ENCODE measurements at places on chromosomes 13 and 19.

DNA sequence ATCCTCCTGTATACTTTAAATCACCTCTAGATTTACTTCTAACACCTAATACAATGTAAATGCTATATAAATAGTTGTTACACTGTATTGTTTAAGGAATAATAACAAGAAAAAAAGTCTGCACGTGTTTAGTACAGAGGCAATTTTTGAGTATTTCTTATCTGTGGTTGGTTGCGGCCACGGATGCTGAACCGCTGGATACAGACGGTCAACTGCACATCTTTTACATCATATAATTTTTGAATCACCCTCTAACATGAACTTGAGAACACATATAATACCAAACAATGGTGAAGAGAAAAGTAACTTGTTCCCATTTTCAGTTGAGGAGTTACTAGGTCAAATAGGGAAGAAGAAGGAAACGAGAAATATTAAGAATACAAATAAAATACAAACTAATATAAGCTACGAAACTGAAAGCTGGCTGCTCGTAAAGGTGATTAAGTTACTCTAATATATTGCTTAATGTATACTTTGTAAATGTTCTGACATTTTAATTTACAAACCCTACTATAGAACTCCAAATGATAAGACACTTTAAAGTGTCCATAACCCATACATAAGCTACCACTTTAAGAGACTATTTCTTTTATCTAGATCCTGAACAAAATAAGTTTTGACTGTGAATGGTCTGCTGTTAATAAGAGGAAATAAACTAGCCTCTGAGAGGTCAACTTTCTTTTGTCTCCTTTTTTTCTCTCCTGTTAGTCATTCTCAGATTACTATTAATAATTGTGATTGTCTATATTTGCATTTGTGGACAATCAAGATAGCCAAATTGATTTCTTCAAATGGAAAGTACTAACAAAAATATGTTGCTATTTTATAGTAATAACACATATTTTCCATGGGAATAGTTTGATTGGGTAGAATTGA lies 457.4 kb downstream of the DIAPH3 start:
- no peak for DNase-seq

DNA sequence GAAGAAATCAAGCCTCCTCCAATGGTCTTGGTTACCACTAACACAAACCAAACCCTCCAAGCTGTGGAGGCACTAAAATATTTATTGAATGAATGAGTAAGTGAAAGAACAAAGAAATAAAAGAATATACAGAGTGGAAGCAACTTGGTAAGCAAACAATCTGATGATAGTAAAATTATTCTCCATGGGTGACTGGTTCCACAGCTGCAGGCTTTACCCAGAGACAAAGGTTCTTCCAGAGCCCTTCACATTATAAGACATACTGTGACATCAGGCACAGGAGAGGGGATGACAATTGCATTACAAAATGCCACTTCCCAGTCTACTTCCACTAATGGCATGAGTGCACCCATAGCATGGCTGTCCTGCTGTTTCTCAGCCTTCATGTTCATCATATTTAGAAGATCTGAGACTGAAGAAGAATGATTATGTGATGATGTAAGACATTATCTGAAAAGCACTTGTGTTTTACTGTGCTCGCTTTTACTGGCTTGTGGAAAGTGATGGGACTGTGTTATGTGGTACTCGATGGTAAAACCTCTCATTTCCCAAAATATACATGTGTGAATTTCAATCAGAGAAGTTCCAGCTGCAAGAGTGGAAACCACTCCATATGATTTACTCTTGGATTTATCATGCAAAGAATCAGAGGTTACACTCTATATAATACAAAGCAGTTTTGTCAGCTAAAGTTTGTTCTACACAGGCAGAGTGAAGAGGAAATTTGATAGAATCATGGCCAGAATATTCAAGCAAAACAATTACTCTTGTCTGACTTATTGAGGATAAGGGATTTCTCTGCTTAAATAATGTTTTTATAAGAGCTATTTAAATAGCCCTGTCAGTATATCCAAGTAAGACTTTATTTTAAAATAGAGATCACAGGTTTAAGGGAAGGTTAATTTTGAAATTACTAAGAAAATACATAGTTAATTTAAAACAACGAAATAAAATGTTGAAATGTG lies 220.2 kb upstream of the NBEA start:
- no peak for DNase-seq

DNA sequence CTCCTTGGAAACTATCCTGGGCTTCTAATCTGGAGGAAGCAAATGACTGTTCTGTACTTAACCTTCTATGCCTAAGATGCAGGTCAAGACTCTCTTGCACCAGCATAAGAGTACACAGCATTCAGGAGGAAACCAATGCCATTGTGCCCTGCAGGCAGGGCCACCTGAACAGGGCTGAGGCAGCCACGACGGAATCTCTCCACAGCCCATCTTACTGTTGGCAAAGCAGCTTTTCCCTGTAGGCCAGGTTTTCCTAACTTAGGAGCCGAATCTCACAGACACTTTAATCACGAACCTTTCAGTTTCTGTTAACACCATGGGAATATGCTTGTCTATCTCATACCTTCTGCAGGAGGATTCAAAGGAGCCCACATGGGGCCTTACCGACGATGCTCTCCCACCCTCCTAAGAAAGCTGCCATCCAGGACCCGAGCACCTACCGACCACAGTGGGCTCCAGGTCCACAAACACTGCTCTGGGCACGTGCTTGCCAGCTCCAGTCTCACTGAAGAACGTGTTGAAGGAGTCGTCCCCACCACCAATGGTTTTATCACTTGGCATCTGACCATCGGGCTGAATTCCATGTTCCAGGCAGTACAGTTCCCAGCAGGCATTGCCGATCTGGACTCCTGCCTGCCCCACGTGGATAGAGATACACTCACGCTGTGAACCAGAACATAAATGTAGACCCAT lies 2.6 kb downstream of the TUBA3C start:
- no peak for DNase-seq

GRCh38 chr19:51227966-51228365 lies 3.1 kb downstream of the CD33 start:
- no peak for DNase-seq
